ENCODE measurements at places on chromosomes 11 and 22.

- no peak for DNase-seq
These were observed 12.1 kb upstream of the XBP1 start for GRCh38 chr22:28812516-28812915.

GRCh38 chr22:47512617-47513016, 750.2 kb downstream of the TBC1D22A start:
- no peak for DNase-seq

GRCh38 chr22:19666673-19667593, 47.4 kb upstream of the SEPTIN5 start:
- DNase-seq, result no peak

DNA sequence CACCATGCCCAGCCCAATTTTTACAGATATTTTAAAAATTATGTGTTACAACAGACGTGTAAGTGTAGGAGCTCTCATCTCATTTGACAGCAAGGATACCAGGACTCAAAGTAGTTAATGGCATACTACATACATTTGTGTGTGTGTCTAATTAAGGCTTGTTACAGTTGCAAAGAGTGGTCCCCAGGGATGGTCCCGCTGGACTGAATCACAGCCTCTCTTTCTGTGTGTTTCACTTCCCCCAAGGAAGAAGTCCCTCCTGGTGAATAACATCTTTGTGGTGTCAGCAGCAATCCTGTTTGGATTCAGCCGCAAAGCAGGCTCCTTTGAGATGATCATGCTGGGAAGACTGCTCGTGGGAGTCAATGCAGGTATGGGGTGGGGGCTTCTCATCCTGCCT, 17.2 kb downstream of the SLC2A11 start:
- DNase-seq, result no peak

- DNase-seq, result no peak
These were observed 2.8 kb downstream of the CEP57 start for GRCh38 chr11:95793116-95793515.

DNA sequence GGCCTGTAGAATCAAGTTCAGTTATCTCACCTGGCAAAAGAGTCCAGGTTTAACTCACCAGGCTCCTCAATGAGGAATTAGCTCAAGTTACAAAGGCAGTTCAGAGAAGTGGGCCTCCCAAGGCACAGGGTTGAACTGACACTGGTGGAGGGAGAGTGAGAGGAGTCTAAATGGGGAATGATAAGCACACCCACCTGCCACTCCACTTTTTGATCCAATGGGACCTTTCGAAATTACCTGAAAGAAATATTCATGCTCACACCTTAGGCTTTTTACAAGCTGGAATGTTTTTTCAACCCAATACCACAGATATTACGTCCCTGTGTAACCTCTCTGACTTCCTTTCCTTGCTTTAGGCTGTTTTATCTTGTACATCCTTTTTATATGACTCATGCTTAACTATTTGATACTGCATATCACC, 642.7 kb upstream of the TENM4 start:
- no peak for DNase-seq

GRCh38 chr11:103167166-103167565, 57.9 kb downstream of the DYNC2H1 start:
- DNase-seq, result no peak

DNA sequence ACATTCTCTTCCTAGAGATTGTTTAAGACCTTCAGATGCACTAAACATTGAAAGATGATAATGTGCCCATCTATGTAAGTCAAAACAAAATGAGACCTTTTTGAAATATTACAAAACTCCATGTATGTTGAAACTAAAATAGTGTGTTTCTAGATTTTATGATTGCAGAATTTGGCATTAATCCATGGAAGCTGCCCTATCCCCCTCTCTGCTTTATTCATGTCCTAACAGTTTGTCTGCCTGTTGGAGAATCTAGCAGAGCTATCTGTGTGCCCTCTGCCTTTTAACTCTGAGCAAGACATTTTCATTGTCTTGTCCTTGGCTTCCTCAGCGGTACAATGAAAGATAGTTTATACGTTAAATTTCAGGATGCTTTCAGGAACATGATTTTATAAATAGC, 105.5 kb downstream of the FAT3 start:
- DNase-seq, result no peak

GRCh38 chr11:57269571-57270021, 32.5 kb upstream of the APLNR start:
- no peak for DNase-seq

- DNase-seq, result no peak
These were observed 384.7 kb downstream of the OPCML start for GRCh38 chr11:133147625-133148024.

GRCh38 chr11:81869351-81870065, 864.2 kb downstream of the FAM181B start:
- DNase-seq, result no peak

DNA sequence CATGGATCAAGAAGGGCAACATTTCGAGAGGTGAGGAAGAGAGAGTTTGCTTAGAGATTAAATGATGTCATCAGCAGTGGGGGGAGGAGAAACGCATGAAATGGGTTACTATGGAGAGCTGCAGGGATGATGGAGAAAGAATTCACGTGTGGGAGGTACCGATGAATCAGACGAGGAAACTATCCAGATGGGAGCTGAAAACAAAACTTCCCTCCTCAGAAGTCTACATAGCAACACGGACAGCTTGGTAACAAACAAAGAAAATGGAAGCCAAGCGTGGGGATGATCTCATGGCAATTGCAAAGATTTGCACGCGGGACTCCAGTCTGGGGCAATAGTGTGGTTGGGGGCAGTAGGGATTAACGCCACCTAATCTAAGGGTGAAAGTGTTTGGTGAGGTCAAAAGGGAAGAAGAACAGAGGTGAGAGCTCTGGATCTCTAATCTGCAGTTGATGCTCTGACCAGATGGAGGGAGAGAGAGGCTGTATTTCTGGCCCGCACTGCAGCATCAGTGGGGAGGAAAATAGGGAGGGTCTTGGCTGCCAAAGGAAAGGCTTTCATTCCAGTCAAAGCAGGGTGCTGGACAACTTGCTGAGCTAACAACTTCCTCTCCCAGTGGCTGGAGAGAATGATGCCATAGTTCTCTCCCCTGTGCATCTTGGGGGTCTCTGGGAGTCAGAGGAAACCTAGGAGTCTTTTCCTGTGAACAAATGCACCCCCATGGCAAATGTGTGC, 43.4 kb upstream of the CSNK2A3 start:
- no peak for DNase-seq

GRCh38 chr11:47201015-47201414, 13.8 kb upstream of the DDB2 start:
- DNase-seq, result no peak

GRCh38 chr11:92397221-92397755, 172.7 kb downstream of the FAT3 start:
- no peak for DNase-seq

DNA sequence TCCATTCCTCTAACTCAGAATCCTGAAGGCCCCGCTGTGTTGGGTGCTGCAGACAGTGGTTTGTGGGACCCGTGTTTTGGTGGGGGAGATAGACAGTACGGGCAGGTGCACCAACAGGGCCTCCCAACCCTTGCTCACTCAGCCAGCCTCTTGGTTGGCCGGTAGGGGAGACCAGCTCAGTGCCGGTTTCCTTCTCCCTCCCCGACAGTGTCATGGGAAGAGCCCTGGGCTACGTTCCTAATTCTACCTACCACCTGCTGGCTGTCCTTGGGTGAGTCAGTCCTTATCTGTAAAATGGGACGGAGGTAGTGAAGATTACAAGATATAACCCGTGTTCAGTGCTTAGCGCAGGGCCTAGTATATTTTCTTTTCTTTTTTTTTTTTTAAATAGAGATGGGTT, 5.9 kb downstream of the TMEM134 start:
- DNase-seq, result no peak

Data from brain pericyte (primary cell).